NCI-H146 (cell line): ENCODE measurements at places on chromosomes 5 and 9.
A peak's percentile ranks its signal among the peaks of the same experiment; 100 is the strongest.

DNA sequence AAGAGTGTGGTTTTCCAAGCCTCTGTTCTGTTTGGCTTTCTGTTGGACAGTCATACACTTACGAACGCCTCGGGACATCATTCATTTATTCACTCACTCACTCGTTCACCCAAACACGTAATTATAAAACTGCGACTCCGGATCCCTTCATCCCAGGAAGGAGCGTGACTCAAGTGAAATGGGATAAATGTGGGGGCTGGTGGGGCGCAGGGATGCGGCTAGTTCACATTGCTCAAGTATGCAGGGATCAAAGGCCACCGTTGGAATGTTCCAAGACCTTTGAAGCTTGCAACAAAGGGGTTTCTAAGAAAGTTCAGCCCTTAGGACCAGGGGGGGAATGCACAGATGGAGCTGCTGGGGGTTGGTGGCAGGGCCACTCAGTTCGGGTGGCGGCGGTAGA lies 64.2 kb downstream of the CFAP77 start:
- DNase-seq: no peak

DNA sequence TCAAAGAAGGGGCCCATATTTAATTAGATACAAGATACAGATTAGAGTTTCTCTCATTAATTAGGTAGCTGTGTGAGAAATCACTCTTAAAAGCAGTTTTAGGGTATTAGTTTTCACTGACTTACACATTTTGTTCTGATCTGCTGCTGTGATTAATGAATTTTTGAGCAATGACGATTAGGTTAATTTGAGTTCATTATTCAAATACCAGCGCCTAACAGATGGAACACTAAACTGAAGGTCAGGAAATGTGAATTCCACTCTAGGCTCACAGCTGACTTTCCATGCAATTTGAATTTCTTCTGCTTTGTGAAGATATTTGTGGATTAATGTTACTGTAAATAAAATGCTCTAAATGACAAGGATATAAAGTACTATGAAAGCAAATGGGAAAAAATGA lies 380.6 kb downstream of the ADGRV1 start:
- no peak for DNase-seq

DNA sequence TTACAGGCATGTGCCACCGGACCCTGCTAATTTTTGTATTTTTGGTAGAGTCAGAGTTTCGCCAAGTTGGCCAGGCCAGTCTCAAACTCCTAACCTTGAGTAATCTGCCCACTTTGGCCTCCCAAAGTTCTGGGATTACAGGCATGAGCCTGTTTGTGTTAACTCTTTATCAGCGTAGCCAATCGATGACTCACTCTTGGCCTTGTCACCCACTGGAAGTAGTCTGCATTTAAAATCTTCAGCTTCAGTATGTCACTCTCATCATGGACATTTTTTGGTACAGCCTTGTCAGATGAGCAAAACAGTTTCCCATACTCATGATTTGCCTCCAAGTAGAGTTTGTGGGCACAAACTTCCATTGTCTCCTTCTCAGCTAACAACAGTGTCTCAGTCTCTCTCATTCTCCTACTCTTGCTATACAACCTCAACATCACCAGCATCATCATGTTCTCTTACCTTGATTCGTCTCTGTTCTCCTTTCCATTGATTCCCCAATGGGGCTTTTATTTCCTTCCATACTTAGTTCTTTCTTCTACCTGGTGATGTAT lies 22.5 kb downstream of the MUSK start:
- DNase-seq: no peak

DNA sequence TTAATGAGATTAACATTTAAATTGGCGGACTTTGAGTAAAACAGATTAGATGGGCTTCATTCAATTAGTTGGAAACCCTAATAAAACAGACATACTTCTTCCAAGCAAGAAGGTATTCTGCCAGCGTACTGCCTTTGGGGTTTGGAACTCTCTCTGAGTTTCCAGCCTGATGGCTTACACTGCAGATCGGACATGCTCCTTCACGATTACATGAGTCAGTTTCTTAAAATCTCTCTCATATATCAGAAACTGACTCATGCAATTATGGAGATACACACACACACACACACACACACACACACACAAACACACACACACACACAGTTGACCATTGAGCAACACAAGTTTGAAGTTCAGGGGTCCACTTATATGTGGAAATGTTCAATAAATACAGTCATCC lies 789.4 kb downstream of the CDH12 start:
- no peak for DNase-seq

DNA sequence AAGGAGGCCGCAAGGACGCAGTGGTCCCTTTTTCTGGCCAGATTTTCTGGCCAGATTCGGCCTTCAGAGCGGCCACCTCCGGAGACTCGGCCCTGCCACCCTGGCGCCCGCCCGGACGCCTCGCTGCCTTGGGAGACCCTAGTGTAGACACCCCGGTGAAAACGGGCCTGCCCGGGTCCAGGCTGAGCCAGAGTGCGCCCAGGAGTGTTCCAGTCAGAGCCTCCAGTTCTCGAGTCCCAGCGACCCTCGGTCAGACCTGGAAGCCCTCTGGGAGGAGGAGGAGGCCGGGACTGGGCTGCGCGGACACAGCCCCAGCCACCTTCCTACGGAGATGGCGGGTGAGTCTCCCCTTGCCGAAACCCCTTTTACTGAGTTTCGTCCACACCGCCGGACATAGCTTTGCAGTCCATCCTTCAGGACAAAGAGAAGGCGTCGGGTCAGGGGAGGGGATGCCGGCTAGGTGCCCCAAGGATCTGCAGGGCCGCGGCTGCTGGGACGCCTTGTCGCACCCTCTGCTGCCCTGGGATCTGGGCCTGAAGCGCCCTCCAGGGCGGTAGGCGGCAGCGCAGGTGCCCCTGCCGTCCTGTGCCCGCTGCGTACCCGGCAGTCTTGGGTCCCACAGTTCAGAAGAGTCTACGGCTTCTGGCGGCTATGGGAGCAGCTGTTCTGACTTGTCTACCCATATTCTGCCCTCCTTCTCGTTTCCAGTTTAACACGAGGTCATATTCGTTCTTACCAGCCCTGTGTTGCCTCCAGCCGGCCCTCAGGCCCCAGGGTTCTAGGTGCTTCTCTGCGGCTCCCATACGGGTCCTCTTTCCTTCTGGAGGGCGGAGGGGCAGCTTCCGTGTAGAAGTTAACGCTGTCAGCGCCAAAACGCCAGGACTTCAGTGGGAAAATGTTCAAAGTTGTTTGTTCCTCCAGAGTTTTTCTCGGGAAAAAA lies 1771.7 kb upstream of the CDH9 start:
- peak; percentile 85 for DNase-seq

DNA sequence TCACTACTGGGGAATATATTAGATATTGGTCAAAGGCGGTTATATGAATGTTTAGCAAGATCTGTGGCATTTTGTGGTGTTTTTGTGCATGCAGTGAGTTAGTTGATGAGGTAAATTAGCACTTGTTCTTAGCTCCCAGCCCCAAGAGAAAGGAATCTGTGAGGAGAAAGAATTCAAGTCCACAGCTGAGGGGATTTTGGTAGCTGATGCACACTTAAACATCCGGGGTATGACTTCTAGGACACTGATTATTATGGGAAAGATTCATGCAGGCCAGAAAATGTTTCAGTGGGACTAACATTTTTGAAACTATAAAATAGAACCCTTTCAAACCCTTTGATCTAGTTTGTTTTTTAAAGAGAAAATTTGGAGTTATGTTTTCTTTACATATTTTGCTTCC lies 118.2 kb upstream of the RPS23 start:
- no peak for DNase-seq
